ENCODE measurements at places on chromosomes 1 and 21.

DNA sequence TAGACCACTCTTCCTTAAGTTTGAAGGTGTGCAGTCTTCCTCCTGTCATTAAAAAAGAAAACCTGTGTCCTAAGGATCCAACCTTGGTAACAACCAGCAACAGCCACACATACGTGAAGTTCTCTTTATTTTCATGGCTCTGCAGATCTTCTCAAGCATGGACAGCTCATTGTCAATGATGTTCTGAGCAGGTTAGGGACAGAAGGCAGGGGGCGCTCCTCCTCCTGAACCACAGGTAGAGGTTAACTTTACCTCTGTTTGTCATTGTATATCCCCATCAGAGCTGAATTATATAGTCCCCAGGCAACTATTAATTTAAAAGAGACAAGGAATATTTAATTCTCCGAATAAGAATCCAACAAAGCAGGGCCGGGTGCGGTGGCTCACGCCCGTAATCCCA lies 52.5 kb upstream of the CR2 start:
- DNase-seq = no peak

DNA sequence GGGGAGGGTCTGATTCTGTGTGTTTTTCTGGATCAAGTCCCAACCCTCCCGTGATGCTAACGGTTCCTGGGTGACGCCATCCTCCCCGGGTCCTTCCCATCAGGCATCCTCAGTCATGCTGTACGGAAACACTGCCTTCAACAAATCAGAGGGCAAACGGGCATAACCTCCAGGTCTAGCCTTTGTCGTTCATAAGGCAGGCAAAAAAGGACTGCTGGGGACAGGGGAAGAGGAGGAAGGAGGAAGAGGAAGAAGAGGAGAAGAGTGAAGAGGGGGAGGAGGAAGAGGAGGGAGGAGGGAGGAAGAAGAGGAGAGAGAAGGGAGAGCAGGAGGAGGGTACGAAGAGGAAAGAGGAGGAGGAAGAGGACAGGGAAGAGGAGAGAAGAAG lies 84.4 kb downstream of the ITPKB start:
- no peak for DNase-seq

DNA sequence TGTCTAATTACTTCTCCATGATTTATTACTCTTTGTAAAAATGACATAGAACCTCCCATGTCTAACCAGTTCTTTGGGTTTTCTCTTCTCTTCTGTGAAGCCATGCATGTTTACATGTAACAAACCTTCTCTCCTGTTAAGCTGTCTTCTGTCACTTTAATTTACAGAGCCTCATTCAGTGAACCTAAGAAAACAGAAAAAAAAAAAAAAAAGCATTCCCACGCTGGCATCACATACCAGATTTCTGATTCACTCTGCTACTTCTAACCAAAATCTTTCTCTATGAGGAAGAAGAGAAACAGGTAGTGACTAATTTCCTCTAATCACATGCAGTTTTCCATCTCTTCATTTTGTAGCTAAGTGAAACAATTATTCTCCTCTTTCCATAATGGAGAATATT lies 141.4 kb upstream of the CXADR start:
- DNase-seq = no peak

DNA sequence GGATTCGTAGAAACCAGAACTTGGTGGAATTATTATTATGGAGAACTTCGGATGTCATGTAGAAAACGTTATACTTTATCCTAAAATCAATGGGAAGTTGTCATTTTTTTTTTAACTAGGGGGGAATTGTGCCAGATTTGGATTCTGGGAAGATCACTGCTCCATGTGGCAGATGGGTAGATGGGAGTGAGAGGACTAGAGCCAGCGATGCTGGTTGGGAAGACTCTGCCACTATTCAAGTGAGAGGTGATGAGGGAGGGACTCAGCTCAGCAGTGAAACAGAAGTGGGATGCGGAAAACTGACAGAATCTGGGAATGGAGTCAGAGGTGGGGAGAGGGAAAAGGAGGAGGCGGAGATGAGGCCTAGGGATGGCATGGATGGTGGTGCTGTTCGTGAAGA lies 81.1 kb upstream of the HMGB4 start:
- DNase-seq = no peak

DNA sequence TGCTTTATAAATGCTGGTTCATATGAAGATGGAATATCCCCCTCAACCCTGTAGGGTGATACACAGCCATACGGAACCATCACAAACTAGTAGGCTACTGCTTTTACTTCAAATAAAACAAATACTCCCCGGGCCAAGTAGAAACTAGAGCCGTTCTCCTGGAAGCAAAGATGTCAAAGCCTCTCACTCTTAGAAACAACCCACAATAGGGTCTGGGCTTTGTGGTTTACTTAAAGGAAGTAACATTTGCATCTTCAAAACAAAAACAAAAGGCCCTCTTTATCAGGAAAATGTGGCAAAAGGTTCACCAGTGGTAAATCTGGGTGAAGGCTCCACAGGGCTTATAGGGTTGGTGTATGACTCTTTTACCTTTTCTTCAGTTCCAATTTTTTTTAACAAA lies 49.8 kb downstream of the HLCS start:
- DNase-seq = no peak

GRCh38 chr1:113388621-113389358 lies 1.5 kb upstream of the MAGI3 start:
- DNase-seq = peak; percentile 45

- no peak for DNase-seq
Measured at GRCh38 chr21:35227786-35228185, 178.7 kb upstream of the RUNX1 start.

DNA sequence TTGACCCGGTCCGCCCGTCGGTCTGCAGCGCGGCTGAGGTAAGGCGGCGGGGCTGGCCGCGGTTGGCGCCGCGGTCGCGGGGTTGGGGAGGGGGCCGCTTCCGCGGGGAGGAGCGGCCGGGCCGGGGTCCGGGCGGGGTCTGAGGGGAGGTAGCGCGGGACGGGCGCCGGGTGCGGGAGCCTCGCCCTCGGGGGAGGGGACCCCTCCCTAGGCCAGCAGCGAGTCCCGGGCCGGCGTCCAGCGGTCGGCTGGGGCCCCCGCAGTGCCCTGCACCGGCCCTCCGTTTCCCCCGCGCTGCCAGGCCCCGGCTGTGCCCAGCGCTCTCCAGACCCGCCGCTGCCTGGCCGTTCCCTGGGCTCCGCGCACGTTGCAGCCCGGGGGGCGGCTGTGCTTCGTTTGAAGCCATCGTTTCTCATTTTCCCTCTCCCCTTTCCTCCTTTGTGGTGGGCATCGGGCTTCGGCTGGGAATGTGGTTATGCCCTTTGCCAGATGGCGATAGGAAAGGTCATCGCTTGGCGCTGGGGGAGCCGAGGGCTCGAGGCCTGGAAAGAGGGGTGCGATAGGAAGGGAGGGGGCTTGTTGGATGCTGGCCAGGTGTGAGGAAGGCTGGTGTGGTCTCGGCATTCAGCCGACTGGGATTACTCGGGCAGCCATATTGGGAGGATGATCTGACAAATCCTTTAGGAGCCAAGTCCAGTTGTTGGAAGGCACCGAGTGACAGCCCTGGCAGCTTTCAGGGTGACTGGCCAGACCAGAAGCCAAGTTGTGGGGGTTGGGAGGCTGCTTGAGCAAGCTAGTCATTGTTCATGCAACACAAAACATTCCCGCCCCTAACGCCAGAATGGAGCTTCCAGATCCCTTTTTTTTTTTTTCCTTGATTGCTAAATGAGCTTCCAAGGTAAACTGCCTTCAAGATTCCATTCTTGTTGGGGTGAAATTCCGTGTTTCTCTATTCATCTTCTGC lies 753 bp downstream of the KIF1B start:
- peak; percentile 34 for DNase-seq

DNA sequence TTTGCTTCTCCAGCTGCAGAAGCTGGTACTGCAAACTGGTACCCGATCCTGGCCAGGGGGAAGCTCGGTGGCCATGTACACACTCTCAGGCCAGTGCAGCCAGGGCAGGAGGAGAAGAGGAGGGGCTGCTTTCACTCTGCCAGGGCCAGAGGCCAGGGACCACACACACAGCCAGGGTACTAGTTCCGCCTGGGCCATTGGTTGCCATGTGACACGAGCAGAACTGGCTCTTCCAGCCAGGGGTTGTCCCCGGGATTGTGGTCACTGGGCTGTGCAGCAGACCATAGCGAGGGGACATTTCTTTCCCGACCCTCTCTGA lies 3.7 kb upstream of the SHISAL2A start:
- DNase-seq = no peak

GRCh38 chr1:208048904-208049303 lies 138.0 kb upstream of the CD34 start:
- DNase-seq = no peak

GRCh38 chr1:116033322-116033721 lies 57.0 kb downstream of the SLC22A15 start:
- DNase-seq = no peak

DNA sequence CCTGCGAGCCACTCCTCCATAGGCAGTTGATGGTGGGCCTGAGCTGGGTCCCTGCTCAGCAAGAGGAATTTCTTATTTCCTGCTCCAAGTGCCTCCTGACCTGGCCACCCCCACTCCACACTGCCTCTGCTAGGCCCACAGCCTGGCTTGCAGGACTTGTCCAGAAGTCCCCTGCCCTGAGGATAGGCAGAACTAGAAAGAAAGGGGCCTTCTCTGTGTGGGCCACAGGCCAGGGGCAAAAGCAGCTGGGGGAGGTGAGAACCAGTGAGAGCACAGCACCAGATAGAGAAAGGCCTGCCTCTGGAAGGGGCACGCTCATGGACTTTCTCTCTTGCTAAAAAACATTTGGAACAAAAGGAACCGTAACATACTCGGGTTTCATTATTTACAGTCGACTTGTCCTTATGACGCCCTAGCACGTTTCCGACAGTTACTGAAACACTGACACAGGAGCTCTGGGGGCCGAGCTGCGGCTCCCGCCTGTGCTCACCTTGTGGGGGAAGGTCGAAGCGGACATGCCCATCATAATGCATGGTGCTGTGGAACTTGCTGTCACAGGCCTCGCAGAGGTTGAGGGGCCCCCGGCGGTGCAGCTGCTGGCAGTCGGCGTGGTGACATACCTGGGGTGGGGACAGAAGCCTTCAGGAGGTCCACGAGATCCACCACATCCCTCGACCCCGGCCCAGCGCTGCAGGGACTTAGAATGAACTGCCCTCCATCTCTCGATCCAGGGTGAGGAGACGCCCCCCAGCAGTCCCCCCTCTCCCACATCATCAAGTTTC lies 11.3 kb upstream of the TNFRSF25 start:
- DNase-seq = no peak

DNA sequence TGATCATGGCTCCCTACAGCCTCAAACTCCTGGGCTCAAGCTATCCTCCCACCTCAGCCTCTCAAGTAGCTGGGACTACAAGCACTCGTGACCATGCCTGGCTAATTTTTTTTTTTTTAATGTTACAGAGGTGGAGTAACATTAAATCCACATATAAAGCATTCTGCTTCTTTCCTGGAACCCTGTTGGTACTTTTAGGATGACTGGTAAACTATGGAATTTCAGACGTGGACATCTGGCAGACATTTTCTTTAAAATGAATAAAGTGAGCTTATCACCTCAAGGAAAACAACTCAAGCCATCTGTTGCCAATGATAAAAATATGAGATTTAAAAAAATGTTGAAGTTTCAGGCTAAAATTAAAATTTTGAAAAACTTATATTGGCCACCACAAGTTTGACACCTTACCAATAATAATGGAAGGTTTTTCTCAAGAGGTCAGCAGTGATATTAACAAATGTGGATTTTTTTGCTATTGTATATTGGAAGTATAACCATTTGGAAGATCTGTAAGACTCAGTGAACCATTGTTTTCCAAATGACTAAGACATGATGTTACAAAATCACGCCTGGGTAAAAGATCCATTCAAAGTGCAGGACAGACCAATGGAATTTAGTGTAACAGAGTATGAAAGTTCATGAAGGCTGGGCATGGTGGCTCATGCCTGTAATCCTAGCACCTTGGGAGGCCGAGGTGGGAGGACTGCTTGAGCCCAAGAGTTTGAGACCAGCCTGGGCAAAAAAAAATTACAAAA lies 52.7 kb upstream of the EIF4G3 start:
- DNase-seq = no peak

DNA sequence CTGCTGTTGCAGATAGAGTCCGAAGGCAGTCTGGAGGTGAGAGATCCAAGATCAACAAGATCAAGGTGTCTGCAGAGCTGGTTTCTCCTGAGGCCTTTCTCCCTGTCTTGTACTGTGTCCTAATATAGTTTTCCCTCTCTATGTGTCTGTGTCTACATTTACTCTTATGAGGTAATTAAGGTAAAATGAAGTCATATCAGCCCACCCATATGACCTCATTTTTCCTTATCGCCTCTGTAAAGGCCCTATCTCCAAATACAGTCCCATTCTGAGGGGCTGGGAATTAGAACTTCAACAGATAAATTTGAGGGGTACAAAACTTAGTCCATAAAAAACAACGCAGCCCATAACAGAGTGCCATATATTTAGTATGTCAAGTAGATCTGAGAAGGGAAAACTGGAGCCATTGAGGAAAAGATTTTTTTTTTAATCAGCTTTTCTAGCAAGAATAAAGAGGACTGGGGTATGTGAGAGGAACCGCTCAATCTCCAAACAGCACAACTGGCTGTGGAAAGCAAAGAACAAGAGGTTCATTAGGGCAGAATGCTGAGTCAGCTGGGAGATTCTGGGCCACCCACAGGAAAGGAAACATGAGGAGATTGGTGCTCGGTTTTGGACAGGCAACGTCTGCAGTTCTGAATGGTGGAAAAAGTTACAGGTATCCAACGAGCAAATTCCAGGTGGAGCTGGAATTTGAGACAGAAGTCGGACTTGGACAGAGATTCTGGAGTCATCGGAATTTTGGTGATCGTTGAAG lies 65.7 kb downstream of the MAP3K21 start:
- DNase-seq = no peak

GRCh38 chr1:67811781-67812180 lies 21.5 kb downstream of the GNG12 start:
- DNase-seq = no peak

- DNase-seq = no peak
Measured at GRCh38 chr1:30771005-30771404, 13.4 kb upstream of the LAPTM5 start.

- peak; percentile 49 for DNase-seq
Measured at GRCh38 chr21:26846036-26846931, 1.1 kb upstream of the ADAMTS1 start.

DNA sequence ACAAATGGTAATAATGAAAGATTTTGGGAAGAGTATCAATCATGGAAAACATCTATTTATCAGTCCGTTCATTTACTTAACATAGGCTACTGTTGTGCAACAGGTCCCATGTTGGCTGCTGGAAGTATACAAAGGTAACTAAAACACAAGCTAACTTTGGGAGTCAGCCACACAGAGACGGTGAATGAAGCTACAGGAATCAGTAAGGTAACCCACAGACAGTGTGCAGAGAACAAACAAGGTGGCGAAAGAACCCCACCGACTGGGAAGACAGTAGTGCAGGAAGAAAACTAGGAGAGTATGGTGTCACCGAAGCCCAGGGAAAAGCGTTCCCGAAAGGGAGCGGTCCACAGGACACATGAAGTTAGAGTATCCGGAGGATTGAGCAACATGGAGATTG lies 342.3 kb downstream of the SMYD3 start:
- no peak for DNase-seq

GRCh38 chr1:228207851-228208821 lies at the start of gene OBSCN:
TSS of gene OBSCN (plus strand) at chr1:228208044. CDS start at chr1:228211784, 3,740 bp downstream.
- no peak for DNase-seq

- no peak for DNase-seq
Measured at GRCh38 chr1:39089931-39090521, 63.9 kb downstream of the NDUFS5 start.
